CD4-positive, alpha-beta T cell treated with Interleukin-2 at 100 ng/mL for 4 hours (primary cell): ENCODE measurements at places on chromosomes 3 and 15.

GRCh38 chr3:9602620-9603019 lies 46.7 kb upstream of the MTMR14 start:
- DNase-seq, result no peak

DNA sequence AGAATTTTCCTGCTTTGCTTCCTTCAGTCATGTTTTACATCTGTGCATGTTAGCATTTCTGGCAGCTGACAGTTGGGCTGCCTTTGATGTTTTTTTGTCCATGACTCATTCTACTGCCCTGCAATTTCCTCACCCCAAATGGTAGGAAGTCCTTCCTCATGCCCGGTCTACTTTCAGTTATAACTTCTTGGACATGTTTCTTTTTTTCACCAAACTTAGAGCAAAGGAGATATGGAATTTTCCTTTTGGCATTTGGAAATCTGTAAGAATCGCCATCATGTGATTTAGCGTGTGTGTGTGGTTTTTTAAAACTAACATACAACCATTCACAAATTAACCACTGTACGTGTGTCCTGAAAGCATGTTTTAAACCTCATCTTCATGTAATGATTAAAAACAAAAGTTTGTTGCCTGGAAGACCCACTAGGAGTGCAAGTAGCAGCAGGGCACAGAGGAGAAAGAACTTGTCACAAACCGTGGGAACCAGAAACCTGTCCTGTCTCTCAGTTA lies 430.7 kb upstream of the CFAP20DC start:
- peak; percentile 17 for DNase-seq

GRCh38 chr3:17765819-17766472 lies 23.5 kb upstream of the TBC1D5 start:
- DNase-seq, result no peak

DNA sequence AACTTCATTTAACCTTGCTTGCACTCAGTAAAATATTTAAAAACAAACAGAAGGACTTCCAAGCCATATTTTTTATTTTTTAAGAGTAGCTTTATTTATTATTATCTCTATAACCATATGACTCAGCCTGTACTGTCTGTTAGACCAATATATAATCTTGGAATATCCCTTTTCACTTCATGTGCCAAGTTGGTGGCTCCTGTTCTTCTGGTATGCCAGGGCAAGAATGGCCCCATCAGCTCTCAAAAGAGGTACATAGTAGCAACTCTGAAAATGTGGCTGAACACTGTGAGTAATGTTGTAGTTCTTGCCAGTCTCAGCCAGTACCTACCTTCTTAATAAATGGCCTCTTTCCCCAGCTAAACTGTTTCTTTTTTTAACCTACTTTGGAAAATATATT lies 257.0 kb upstream of the UBE2E1 start:
- DNase-seq, result no peak

GRCh38 chr15:24675332-24676144 lies at the start of gene NPAP1:
TSS of gene NPAP1 (plus strand) at chr15:24675775. CDS start at chr15:24675868, 93 bp downstream.
- DNase-seq, result no peak

DNA sequence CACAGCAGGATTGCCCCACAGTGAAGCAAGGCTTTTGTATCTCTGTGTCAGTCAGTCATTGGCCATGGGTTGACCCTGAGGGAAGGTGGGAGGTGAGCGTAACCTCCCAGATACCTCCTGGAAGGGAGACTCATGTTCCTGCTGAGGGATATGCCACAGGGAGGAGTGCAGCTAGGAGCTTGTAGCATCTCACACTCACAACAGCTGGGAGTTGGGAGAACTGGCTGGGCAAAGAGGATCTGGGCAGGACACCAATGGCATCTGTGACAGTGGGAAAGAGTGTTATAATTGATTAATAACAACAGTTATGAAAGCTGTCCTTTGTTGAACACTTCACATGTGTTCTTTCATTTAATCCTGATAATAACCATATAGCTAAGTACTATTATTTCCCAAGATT lies 171.0 kb downstream of the TLE3 start:
- DNase-seq, result no peak

DNA sequence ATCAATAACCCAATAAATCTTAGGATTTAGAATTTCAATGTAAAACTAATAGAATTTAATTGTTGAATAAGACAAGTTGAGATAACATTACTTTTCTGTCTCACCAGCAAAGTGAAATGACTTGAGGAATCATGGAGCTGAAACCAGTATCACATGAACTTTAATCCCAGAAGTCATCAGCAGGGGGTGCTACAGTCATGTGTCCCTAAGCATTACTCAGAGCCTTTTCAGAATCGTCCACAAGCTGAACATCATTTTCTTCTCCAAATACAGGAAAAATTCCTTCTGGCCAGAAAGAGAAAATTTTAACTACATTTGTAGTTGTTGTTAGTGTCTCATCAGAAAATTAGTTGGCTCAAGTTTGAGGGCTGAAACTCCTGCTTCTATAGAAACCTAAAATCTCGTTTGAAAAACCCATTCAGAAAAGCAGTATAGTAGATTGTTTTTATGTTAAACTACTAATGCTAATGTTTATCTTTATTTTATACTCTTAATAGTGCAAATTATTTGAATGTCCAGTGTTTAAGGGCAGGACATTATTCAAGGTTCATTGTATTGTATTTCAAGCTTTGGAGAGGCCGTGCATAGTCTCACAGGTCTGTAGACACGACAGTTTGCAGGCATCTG lies 384.1 kb downstream of the PLOD2 start:
- no peak for DNase-seq

DNA sequence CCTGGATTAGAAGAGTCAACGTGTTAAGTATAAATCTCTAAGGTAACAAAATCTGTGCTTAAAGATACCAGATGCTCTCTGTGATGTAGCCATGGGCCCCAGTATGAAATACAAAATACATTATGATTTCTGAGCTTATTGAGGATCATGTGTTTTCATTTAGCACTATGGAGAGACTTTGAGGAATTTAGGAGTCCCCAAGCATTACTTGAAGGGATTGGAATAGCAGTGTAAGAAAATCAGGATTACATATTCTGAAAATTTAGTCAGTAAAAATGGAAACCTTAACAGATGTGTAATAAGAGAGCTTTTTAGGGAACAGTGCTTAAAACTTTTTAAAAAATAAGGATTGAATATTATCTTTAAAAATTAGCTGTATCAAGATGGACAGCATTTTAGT lies 35.5 kb downstream of the ECT2 start:
- DNase-seq, result no peak

DNA sequence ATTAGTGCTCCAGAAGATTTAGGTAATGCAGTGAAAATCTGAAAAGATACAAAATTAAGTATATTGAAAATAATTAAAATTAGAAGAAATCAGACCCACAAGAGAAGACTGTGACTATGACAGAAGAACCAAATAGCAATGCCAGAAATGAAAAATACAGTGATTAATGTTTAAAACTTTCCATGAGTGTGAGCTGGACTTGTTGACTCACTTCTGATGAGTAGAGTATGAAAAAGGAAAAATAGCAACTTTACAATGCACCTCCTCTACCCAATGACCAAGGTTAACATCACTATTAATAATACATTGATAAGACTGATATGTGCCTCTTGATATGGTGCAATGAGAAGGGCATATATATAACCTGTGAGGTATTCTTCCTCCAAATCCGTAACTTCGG lies 39.3 kb upstream of the SLC22A13 start:
- DNase-seq, result no peak

- DNase-seq, result no peak
Observed at GRCh38 chr15:85494048-85494777, 113.8 kb downstream of the AKAP13 start.

GRCh38 chr3:99700631-99701268 lies 62.4 kb downstream of the COL8A1 start:
- DNase-seq, result no peak

GRCh38 chr3:34015204-34016142 lies 217.0 kb downstream of the PDCD6IP start:
- DNase-seq, result no peak

DNA sequence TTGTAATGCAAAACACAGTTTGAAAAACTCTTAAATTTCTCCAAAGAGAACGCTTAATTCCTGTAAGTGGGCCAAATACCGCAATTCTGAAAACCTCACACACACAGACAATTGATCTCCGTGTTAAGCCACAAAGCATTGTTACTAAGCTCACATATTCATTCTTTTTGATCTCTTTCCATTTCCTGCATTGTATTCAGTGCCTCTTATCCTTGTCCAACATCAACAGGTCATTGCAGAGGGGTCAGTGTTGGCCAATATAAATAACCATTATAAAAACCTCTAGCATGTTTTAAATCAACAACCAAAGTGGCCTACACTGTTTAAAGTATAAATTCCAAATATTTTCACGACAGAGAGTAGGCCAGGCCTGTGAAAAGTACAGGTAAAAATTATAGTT lies 171.1 kb downstream of the PDZRN3 start:
- DNase-seq, result no peak

DNA sequence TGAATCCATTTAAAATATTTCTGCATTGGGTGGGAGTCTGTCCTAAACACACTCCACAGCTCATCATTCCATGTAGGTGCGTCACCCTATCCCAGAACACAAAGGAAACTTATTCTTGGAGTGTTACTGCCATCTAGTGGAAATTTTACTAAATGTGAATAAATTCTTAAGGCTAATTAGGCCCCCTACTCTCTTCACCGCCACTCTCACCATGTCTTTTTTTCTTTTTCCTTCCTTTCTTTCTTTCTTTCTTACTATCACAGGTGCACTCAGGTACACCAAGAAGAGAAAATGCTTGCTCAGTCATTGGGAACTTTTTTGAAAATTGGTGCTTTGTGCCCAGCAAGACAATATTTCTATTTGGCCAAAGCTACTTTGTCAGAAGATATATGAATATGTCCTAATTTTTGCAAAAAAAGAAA lies 26.4 kb upstream of the ATP8B4 start:
- DNase-seq, result peak; percentile 59

DNA sequence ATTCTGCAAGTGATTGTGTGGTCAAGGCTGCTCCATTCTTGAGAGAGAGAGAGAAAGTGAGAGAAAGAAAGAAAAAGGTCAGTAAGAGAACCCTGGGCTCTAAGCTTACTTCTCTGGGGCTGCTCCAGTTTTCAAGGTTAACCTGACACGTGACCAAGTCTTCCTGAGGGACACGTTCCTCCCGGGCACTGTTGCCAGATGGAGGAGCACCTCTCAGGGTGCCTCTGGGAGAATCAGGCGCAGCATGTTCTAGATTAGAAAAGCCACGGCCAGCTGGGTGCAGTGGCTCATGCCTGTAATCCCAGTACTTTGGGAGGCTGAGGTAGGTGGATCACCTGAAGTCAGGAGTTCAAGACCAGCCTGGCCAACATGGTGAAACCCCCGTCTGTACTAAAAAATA lies 60.8 kb downstream of the ITGA11 start:
- no peak for DNase-seq

DNA sequence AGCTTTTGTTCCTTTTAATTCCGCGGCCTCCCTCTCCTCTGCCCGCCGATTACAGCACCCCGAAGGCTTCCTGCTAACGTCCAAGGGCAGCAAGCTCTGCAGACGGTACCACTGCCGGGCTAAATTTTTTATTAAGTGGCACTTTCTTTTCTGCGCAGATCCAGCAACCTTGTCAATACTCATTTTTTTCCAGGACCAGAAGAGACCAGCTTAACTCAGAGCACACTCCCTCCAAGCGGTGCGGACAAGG lies 542 bp upstream of the MEIS2 start:
- no peak for DNase-seq

DNA sequence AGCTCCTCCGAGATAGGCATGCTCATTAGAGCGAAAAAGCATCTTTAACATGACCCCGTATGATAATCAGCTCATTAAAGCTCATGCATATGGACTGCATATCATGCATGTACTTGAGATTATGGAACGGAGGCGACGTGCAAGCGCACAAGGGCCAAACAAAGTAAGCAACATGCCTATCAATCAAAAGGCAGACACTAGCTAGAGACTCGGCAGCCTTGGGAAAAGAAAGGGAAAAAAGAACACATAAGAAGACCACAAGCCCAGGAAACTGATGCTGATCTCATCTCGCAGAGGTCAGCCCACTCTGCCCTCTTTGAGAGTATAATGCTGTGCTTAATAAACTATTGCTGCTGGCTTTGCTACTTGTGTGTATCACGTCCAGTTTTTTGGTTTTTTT lies 2.6 kb upstream of the ACOX2 start:
- DNase-seq, result no peak

DNA sequence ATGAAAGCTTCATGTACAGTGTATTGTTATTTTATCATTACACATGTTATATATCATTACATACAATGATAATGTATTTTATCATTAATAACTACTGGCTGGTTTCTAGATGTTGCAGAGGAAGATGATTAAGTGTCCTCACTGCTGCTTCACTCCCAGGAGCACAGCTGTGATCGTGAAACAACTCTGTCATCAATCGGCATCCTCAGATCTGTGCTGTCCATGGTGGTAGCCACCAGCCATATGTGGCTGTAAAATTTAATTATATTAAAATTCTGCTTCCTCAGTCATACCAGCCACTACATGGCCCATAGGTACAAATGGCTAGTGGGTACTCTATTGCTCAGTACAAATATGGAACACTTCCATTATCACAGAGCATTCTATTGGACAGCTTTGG lies 379.4 kb upstream of the CFAP20DC start:
- no peak for DNase-seq

DNA sequence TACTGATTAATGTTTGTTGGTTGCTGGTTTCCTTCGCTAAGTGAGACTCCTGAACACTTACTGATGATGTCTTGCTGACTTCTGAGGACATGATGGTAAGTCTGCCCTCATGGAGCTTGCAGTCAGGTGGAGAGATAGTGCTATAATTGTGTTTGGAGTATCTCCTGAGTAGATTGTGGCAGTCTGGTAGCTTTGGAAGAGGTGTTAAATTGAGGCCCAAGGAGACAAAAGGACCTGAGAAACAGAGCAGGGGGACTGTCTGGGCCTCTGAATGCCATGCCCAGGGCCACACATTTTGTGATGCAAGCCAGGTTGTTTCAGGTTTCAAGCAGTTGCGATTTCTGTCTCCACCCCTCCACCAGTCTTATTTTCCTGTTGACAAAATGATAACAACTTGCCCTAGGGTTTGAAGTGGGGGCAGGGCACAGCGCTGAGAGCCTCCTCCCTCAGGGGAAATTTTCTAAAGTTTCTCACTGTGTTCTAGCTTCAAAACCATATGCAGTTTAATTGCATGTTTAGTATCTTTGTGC lies 16.7 kb downstream of the SMAD3 start:
- peak; percentile 74 for DNase-seq

DNA sequence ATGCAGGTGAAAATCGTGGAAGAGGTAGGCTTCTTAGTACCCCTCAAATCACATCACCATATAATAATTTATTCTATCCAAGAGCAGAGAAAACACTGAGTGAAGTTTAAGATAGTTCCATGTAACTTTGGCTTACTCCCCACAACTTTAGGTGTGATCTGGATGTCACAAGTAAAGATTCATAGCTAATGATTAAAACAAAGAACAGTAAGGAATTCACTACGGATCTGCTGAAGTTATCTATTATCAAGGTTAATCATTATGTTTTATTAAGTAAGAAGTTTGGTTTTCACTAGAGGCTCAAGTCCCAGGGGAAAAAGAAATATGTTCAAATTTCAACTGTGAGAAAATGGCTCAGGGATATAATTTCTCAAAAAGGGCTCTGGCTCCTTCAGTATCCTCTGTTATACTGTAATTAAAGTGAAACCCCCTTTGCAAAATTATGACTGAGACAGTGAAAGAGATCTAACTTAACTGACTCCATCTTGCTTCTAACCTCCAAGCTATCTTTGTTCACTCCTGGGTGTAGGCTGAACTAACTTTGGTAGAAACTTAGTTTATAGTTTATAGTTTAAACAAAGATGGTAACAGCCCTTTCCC lies 17.1 kb downstream of the CD80 start:
- DNase-seq, result no peak
